ENCODE measurements at places on chromosomes 13 and 19.

- no peak for DNase-seq
Measured at GRCh38 chr19:53131085-53131590, 1.6 kb downstream of the ZNF415 start.

- no peak for DNase-seq
Measured at GRCh38 chr13:42574435-42575311, 721 bp downstream of the TNFSF11 start.

DNA sequence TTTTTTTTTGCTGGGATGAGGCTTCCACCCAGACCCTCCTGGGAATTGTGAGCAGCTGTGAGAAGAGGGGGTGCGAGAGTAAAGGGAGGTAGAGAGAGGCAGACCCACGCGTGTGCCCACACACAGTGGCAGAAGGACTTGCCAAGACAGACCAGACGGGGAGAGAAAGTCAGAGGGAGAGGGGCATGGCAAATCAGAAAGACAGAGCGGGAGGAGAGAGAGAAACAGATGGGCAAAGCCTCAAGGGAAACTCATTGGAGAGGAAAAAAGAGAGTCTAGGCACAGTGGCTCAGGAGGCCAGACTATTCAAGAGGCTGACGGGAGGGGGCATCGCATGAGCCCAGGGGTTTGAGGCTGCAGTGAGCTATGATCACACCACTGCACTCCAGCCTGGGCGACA, 17.0 kb downstream of the CATSPERG start:
- no peak for DNase-seq

GRCh38 chr13:50355797-50356196, 340.6 kb downstream of the KCNRG start:
- DNase-seq, result no peak

- no peak for DNase-seq
Measured at GRCh38 chr13:39044536-39044935, 6.3 kb downstream of the NHLRC3 start.

DNA sequence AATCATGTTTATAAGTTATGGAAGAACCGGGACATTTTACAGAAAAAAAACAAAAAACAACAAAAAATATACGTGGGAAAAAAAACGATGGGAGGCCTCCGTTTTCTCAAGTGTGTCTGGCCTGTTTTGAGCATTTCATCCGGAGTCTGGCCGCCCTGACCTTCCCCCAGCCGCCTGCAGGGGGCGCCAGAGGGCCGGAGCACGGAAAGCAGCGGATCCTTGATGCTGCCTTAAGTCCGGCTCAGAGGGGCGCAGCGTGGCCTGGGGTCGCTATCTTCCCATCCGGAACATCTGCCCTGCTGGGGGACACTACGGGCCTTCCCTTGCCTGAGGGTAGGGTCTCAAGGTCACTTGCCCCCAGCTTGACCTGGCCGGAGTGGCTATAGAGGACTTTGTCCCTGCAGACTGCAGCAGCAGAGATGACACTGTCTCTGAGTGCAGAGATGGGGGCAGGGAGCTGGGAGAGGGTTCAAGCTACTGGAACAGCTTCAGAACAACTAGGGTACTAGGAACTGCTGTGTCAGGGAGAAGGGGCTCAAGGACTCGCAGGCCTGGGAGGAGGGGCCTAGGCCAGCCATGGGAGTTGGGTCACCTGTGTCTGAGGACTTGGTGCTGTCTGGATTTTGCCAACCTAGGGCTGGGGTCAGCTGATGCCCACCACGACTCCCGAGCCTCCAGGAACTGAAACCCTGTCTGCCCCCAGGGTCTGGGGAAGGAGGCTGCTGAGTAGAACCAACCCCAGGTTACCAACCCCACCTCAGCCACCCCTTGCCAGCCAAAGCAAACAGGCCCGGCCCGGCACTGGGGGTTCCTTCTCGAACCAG, 1.8 kb upstream of the APOE start:
- no peak for DNase-seq

DNA sequence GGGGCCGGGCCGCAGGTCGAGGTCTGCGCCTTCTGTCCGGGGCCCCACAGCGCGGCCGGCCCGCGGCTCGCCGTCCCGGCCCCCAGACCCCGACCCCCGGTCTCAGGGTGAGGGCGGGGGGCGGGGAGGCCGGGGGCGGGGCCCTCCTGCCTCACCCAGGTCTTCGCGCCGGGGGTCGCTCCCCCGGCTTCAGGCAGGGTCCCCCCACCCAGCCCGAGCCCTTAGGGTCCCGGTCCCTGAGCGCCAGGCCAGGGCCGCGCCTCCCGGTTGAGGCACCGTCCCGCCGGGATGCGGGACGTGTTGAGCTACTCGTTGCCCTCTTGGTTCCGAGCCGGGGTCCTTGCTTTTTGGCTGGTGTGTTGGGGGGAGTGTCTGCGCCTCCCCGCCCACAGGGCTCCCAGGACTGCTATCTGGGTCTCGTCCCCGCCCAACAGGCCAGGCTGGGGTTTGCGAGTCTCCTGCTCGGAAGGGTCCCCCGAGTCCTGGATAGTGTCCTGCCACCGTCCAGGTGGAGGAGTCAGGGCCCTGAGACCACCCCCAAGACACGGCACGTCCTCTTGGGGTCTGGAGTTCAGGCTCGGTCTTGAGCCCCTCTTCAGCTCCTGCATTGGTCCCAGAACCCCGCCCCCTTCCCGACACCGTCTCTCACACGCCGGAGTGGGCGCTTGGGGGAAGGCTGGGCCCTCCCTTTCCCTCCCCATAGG, 452 bp downstream of the PIAS4 start:
- DNase-seq, result no peak

GRCh38 chr19:38537071-38537936, 80.4 kb downstream of the MAP4K1 start:
- no peak for DNase-seq

DNA sequence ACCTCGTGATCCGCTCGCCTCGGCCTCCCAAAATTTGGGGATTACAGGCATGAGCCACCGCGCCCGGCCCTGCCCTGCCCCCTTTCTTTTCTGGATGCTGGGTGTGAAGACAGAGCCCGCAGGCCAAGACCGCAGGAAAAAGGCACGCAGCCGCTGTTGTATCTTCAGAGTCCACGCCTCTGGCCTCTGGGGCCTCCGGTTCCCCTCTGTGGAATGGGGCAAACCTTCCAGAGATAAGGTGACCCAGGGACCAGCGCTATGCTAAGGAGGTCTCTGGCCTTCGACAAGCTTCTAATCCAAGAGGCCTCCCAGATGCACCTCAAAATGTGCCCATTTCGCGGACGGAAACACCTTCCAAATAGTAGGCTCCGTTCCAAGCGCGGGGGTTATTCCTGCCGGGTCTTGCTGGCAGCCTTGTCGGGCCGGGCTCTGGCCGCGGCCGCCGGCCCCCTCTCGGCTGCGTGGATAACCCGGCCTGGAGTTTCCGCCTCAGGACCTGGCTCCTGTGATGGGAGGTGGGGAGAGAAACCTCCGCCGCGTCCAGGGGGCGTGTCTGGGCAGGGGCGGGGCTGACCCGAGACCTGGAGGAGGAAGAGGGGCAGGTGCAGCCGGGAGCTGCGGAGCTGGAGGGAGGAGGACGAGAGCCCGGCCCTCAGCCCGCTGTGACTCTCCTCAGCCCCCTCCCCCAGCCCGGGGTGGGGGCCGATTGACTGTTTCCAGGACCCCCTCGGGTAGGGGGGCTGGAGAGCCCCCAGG, 13.1 kb downstream of the TJP3 start:
- no peak for DNase-seq

- no peak for DNase-seq
Measured at GRCh38 chr19:4870025-4870700, 2.7 kb upstream of the PLIN3 start.

DNA sequence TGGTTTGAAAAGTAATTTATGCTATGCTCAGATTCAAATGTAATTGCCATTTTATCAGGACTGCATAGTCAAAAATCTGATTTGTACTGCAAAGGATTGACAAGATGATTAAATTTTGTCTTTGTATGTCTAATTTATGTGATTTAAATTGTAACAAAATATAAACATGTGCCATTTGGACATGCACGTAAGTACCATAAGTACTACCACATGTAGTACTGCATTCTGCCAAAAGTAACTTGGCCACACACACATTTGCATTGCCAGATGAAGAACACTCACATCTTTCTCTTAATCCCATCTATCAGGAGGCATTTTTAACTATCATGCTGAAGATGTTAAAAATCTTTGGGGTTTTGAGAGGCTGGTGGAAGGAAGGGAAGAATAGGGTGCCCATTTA, 133.3 kb downstream of the KLF12 start:
- DNase-seq, result no peak

DNA sequence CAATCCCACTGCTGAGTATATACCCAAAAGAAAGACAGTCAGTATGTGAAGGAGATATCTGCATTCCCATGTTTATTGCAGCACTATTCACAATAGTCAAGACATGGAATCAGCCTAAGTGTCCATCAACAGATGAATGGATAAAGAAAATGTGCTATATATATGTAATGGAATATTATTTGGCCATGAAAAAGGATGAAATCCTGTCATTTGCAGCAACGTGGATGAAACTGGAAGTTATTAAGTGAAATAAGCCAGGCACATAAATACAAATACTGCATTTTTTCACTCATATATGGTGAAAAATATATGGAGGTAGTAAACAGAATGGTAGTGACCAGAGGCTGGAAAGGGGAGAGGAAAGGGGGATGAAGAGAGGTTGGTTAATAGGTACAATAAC, 188.9 kb upstream of the SERP2 start:
- no peak for DNase-seq

DNA sequence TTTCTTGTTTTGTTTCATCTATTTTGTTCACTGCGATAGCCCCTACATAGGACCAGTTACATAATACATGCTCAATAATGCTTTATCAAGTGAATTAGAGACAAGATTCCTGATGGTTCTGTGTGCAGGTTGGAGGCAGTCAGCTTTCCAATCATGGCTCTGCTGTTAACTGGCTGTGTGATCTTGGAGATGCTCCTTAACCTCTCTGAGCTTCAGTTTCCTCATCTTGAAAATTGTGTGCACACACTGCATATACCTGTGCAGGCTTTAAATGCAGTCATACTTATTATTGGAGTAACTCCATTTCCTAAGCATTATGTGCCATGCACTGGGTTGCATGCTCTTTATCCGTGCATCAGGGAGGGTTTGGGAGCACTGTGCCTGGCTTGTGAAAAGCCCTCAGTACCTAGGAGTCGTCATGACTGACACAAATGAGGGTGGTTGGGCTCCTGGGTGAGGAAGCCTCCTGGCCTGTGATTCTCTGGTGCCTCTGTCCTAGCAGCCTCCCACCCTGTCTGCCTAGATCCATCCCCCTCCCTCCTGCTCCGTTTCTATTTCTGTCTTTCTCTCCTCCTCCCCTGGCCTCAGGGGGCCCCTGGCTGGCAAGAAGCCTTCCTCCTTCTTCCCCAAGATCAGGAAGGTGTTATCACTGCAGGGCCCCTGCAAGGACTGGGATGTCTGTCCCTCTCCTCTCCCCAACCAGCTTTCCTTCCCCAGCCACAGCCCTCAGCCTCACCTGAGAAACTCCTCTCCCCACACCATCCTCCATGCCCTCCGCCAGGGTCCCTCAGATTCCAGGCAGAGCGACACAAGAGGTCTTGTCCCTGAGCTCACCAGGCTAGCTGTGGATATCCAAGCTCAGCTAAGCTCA, 8.7 kb downstream of the IFNL1 start:
- DNase-seq, result no peak

GRCh38 chr13:101499406-101499805, 46.9 kb downstream of the ITGBL1 start:
- DNase-seq, result no peak

GRCh38 chr13:113022745-113023574, 53.9 kb downstream of the MCF2L start:
- DNase-seq, result no peak

DNA sequence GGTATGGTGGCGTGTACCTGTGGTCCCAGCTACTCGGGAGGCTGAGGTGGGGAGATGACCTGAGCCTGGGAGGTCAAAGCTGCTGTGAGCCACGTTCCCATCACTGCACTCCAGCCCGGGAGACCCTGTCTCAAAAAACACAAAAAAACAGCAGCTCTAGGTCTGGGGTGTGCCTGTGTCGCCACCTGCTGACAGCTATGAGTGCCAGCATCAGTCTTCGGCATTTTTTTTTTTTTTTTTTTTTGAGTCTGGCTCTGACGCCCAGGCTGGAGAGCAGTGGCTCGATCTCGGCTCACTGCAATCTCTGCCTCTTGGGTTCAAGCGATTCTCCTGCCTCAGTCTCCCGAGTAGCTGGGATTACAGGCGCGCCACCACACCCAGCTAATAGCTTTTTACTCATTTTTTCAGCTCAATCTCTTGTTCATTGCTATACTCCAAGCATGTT, 10.1 kb downstream of the AP2S1 start:
- DNase-seq, result no peak

- no peak for DNase-seq
Measured at GRCh38 chr13:19959141-19959830, 759 bp downstream of the ZMYM2 start.

DNA sequence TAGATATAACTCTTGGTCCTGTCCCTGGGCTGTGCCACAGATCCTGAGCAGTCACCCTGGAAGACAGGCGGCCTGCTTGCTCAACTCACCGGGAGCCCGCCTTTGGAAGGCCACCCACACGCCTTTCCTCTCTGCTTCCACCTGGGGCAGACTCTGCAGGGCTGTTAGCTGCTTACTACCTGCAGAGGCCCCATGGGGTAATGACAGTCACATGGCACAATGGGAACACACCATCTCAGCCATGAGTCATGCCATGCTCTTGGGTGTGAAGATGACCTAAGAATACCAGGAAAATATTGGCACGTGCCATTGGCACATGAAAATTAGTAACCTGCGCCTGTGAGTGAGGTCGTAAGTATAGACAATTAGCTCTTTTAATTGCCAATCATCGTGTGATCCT, 108.6 kb downstream of the COL4A2 start:
- no peak for DNase-seq

GRCh38 chr19:1104311-1105007, 665 bp downstream of the GPX4 start:
- DNase-seq, result no peak

DNA sequence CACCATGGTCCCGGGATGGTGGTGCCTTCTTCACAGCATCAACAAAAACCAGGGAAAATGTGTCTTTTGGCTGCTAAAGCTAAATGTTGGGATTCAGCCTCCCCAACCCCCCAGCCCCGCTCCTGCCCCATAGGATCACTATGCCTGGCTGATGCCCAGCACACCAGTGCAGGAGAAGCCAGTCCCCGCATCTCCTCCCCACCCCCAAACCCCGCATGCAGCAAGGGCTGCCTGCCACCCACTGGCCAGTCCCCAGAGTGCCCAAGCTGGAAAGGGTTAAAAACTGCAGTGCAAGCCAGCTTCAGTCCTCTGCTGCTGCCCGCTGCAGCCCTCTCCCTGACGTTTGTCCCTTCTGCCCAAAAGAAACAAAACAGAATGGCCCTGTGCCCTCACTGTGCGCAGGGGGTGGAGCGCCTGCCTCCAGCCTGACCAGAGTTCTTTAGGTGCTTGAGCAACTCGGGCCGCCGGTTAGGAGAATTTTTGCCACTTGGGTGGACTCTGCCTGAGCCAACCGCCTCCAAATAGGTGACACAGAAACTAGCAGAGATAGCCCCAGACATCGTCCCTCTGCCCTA, 3.7 kb downstream of the CALM3 start:
- no peak for DNase-seq

DNA sequence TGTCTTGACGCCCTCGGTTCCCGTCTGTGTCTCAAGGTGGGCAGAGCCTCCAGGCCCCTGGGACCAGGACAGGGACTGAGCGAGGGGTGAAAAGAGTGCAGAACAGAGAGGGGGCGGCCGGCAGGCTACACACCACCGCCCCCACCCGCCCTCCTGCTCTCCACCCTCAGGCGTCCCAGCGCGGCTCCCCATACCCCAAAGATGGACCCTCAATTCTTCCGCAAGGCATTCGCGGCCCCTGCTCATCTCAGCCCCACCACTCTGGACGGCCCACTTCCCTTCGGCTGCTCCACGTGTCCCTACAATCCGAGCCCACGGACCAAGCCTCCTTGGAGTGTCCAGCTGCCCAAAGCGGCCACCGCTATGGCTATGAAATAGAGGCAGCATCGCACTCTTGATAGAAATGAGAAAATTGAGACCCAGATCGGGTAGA, 1.8 kb downstream of the KLF16 start:
- DNase-seq, result no peak
